HT1080 (cell line): ENCODE measurements at places on chromosomes 3 and 15. TPM values are rescaled to one million over a fixed set of nuclear protein-coding genes. Genes with fewer than 3 reads are reported as not detected.
A peak's percentile ranks its signal among the peaks of the same experiment; 100 is the strongest.

- no peak for DNase-seq
These were observed 26.7 kb upstream of the ABHD10 start for GRCh38 chr3:111952086-111952485.

The SLC28A2 gene
- total RNA-seq = 0.08 TPM in 1 of 2 replicates, not detected in the other

The EFHB gene
- 1.8 TPM in 1 of 2 replicates, not detected in the other for total RNA-seq

The CD86 gene
- total RNA-seq = not detected in 2 replicates

The PLAAT1 gene
- total RNA-seq = 8.1 and 9.3 TPM in 2 replicates

- peak; percentile 99 for DNase-seq
These were observed 324.3 kb downstream of the CHST2 start for GRCh38 chr3:143443851-143444331.

- DNase-seq = no peak
These were observed 224.4 kb upstream of the TLE3 start for GRCh38 chr15:70322051-70322668.

- no peak for DNase-seq
These were observed 12.7 kb downstream of the PLXND1 start for GRCh38 chr3:129593595-129594339.

DNA sequence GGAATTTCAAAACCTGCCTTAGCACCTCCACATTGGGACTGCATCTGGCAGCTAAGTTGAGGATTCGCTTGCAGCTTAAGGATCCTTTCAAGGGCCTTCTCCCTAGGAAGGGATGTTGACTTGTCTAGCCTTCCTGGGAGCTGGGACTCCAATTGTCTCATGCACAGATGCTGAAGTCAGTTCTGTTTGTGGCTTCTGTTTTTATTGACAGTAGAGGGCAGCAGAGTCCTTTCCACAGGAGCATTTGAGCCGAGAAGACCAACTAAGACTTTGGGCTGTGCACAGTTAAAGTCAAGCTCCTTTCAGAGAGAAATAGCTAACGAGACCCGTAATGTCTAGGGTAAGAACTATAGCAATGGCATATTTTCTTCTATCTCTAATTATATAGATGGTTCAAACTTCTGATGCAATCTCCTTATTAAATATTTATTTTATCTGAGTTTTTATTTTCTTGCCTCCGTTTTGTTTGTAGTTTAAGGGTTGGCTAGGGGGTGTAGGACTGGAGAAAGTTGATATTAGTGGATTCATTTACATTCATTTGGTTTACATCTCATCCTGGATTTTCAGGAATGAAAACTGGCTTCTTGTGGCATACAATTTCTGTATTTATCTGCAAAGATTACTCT is 59.7 kb upstream of the KBTBD8 start:
- peak; percentile 56 for DNase-seq
